ENCODE measurements at places on chromosomes 6 and 20.
A peak's percentile ranks its signal among the peaks of the same experiment; 100 is the strongest.

- DNase-seq = no peak
Measured at GRCh38 chr6:11750682-11751081, 27.9 kb downstream of the ADTRP start.

DNA sequence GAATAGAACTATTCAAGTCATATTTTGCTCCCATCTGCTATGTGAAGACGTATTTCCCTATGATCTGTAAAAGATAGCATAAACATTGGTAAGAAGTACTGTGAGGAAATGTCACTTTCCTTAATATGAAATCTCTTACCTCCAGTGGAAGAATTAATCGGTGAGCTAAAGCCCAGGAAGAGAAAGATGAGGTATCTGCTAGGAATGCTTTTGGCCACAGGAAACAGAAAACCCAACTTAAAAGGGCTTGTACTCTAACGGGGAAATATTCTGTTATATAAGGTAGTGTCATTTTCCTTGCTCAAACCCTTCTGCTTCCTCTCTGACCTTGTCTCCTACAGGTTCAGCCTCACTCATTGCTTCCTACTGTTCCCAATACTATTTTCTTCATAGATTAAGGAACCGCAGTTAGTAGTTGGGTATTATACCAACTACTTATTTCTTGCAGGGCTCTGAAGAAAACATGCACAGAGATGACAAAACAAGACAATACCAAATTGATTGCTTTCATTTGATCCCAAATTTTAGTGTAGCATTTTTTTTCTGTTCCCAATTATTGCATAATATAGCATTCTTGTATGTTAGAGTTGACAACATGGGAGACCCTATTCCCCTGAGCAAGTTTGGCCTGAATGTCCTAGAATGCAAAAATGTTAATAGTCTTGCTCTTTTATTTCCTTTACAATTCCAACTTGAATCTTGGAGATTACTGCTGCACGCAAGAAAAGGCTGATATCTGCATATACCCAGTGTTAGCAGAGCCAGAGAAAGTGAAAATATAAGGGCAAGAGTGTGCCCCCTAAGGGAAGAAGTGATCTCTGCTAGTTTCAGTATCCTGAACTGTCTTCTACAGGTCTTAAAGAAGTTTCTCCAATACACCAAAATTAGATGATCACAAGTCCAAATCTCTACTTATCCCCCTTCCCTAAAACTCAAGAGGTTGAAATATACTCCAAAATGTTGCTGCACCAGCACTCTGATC is 65.3 kb downstream of the AFG1L start:
- DNase-seq = no peak

GRCh38 chr6:141657812-141658211 is 474.9 kb upstream of the GJE1 start:
- DNase-seq = no peak

- peak; percentile 15 for DNase-seq
Measured at GRCh38 chr6:17820055-17820454, 113.3 kb upstream of the NUP153 start.

DNA sequence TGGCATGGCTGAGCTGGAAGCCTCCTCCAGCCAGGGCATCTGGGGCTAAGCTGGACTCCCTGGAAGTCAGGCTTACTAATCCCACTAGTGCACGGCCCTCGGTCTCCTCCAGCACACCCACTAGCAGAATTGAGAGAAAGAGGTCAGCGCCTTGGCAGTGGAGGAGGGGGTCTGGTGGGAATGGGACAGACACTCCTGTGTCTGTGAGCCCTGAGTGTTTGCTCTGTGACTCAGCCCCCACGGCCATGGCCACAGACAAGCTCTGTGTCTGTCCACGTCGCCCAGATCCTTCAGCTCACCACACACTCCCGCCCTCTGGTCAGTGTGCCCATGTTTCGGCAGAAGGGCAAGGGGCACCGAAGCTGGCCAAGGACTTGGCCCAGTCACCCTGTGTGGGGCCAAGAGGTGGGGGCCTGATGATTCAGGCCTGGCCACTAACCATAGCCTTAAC is 8.8 kb downstream of the MDFI start:
- DNase-seq = no peak

- peak; percentile 75 for DNase-seq
Measured at GRCh38 chr6:18536591-18537055, 149.5 kb downstream of the RNF144B start.

- DNase-seq = no peak
Measured at GRCh38 chr20:61558726-61559125, 306.7 kb downstream of the CDH4 start.

Data from eye (tissue), 1 donor.